ENCODE measurements at places on chromosomes 3 and 15. TPM values are rescaled to one million over a fixed set of nuclear protein-coding genes. Genes with fewer than 3 reads are reported as not detected.

The KBTBD13 gene
- not detected for total RNA-seq

GRCh38 chr3:114800272-114801031 is 346.6 kb downstream of the ZBTB20 start:
- H3K36me3 ChIP-seq: no peaks in the 10 kb centered on the region
- no peaks in the 10 kb centered on the region for H3K4me1 ChIP-seq
- no peaks in the 10 kb centered on the region for H3K27me3 ChIP-seq

GRCh38 chr15:88571852-88572259 is 25.4 kb upstream of the DET1 start:
- H3K27me3 ChIP-seq: no peaks in the 10 kb centered on the region
- no peaks in the 10 kb centered on the region for H3K4me1 ChIP-seq
- no peaks in the 10 kb centered on the region for H3K36me3 ChIP-seq
- H3K4me3 ChIP-seq: no peak overlapping the region

DNA sequence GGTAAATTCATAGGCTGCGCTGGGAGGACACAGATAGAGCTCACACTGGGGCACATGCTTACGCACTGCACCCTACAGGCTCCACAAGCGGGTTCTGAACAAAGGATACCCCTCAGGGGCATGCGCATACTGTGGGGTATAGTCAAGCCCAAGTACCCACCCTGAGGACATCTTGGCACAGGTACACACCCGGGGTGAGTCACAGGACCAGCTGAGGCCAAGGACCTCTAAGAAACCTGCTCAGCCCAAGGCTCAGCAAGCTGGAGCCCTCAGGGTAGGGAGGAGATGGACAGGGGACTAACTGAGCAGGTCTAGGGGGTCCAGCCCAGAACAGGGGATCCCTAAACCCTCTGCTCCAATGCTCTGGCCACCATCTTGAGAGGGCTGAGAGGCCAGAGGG is 3.3 kb downstream of the SHISA5 start:
- no peak overlapping the region for H3K27ac ChIP-seq
- H3K27me3 ChIP-seq: no peaks in the 10 kb centered on the region
- H3K4me1 ChIP-seq: peaks cover 25% of the 10 kb centered on the region
- no peak for DNase-seq
- peaks cover 7% of the 10 kb centered on the region for H3K36me3 ChIP-seq

The EFCC1 gene
- total RNA-seq: 0.19 TPM

GRCh38 chr15:57821826-57822225 is 115.3 kb downstream of the POLR2M start:
- H3K4me3 ChIP-seq: no peak overlapping the region
- no peaks in the 10 kb centered on the region for H3K27me3 ChIP-seq
- no peak for DNase-seq
- H3K4me1 ChIP-seq: no peaks in the 10 kb centered on the region
- no peak overlapping the region for H3K27ac ChIP-seq

The TEX55 gene
- total RNA-seq: not detected

DNA sequence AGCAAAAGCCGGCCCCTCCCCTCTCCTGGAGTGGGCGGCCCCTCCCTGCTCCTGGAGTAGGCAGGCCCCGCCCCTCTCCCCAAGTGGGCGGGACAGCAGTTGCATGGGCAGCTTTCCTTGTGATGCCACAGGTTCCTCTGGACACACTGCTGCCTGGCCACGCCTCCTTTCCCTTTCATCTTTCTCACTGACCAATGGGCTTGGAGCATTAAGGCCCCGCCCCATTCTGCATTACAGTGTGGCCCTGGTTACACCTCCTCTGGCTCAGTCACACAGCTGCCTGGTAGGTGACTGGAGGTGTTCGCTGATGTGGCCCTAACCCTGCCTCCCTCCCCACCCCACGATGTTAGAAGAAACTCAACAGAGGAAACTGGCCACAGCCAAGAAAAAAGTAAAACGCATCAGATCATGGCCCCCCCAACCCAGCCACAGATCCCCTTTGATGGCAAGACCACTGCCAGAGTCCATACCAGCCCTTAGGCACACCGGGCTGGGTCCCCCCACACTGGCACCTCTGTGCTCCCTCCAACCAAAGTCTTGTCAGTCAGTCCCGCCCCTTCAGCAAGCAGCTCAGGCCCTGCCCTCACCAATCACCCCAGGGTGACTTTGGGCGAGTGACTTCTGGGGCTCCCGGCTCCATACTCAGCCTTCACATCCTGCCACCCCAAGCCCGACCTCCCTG is 84.3 kb downstream of the ADAMTS7 start:
- no peak for DNase-seq
- H3K27ac ChIP-seq: no peak overlapping the region
- H3K27me3 ChIP-seq: no peaks in the 10 kb centered on the region
- no peaks in the 10 kb centered on the region for H3K36me3 ChIP-seq
- no peaks in the 10 kb centered on the region for H3K4me1 ChIP-seq
- no peak overlapping the region for H3K4me3 ChIP-seq

The PPP1R14D gene
- not detected for total RNA-seq
